ENCODE measurements at places on chromosomes 3 and 15.
A peak's percentile ranks its signal among the peaks of the same experiment; 100 is the strongest.

- DNase-seq = no peak
Measured at GRCh38 chr3:169984292-169984691, 17.7 kb downstream of the SEC62 start.

- DNase-seq = no peak
Measured at GRCh38 chr3:4597208-4597985, 104.2 kb downstream of the ITPR1 start.

DNA sequence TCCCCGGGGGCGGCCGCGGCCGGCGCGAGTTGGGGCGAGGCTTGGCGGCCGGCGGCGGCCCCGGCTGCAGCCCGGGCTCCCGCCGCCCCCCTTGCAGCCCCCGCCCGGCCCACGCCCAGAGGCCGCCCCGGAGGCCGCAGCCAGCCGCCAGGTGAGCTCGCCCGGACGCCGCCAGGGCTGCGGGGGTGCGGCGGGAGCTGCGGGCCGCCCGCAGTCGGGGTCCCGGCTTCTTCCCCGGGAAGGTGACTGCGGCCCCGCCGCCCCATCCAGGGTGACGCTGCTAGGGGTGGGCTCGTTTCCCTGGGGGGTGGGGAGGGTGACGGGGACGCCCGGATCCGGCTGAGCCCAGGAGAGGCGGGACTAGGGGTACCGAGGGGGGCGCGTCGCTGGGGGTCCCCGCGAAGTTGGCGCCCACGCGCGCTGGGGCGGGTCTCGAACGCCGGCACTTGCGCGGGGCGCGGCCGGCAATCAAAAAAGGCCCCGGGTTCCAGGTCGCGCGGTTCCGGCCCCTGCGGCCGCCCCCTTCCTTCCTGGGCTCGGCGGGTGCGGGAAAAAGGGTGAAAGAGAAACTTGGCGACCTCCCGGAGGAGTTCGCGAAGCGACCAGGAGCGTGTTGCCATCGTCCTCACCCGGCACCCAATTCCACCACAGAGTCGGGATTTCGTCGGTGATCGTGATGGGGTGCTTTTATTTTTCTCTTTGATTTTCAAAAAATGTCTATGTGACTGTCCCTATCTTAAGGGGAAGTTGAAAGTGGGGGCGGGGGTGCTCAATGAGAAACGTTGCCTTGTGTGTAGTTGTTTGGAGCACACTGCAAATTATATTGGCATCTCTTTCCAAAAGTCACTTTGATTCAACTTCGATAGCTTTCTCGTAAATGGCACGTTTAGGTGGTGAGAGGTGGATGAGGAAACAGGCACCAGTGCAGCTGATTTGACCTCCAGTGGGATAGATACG, 619 bp downstream of the ATXN7 start:
- peak; percentile 58 for DNase-seq

- no peak for DNase-seq
Measured at GRCh38 chr15:73355612-73356265, 13.0 kb downstream of the HCN4 start.

- no peak for DNase-seq
Measured at GRCh38 chr3:16606398-16606797, 1.2 kb upstream of the DAZL start.

DNA sequence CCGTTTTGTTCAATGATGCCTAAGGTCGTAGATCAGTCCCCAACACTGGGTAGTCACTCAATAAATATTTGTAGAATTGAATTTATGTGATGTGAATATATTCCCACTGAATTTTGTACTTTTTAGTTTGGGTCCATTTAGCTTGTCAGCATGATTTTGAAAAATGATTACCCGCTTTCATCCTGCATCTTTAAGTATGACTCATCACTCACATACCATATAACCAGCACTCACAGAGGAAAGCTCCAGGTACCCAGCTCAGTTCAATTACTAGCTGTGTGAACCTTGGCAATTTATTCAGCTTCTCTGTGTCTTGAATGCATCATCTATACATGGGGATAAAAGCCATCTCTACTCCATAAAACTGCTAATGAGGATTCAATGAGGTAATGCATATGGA, 2.2 kb upstream of the MLF1 start:
- DNase-seq = no peak

DNA sequence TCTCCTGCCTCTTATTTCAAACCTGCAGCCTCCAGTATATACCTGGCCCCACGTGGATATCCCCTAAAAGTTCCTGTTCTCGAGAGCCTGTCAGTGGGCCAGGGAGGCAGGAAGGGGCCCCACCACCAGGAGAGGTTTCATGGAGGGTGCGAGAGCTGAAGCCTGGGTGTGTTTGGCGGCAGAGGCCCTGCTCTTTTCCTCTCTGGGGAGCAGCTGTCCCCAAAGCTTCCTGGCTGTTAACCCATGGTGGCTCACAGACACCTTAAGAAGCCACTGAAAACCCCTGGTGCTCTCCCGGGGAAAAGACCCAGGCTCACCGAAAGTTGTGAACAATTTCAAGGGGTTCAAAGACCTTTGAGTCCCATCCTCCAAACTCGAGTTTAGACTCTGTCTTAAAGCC, 1.1 kb downstream of the PRRT3 start:
- no peak for DNase-seq

DNA sequence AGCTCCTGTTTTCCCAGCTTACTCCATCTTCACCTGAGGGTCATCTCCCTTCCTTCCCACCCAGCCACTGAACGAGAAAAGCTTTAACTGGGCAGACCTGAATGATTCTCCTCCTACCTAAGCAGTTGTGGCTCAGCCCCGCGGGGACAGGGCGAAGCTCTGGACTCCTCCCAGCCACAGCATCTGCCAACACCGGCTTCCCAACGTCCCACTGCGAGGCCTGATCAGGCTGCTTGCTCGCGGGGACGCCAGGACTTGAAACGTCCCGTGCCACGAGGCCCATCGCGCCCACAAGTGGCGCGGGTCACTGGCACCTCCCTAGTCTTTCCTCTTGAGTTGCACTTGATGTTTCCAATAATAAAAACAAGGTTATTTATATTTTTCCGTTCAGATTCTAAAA, at the start of gene SPATA16:
SPATA16 (minus strand) TSS at position 250 of the 400 bp plus-strand sequence. CDS start 23,504 bp downstream, outside the sequence.
- DNase-seq = no peak

- DNase-seq = no peak
Measured at GRCh38 chr15:85318048-85318731, 62.2 kb upstream of the AKAP13 start.

- peak; percentile 38 for DNase-seq
Measured at GRCh38 chr15:70474471-70475406, 288.6 kb downstream of the UACA start.

DNA sequence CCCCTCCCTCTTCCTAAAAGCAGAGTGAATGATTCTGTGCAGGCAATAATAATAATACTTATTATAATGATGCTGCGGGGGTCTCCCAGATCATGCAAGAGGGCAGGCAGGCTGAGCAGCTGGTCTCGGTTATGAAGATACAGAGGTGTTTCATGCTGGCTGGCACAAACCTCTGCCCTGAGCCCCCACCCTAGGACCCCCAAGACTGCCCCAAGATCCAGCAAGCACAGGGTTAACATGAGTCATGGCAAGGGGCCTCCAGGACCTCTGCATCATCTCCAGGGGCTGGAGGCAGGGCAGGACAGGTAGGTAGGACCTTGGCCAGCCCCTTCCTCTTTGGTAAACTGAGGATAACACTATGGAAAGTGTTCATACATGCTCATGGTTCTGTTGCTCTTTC, 2.7 kb downstream of the MGLL start:
- DNase-seq = no peak

DNA sequence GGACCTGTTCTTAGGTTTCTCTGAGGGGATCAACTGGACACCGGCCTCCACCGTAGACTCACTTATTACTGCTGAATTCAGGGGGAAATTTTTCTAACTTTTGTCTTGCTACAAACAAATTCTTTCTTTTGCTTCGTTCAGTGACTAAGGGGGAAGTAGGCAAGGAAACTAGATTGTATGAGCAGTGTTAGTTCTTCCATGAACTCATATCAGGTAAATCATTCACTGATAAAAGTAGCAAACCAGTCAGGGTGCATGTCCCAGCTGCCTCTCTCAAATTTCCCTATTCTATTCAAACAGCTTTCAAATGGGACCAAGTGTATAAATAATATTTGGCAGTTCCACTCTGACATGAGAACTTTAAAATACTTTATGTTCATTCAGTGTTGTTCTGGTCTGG, 7.3 kb upstream of the CCDC13 start:
- no peak for DNase-seq

- DNase-seq = no peak
Measured at GRCh38 chr15:89993349-89993748, 7.8 kb upstream of the ZNF710 start.

GRCh38 chr15:91946581-91947292, 93.2 kb downstream of the SLCO3A1 start:
- DNase-seq = no peak

- DNase-seq = no peak
Measured at GRCh38 chr3:98906230-98906629, 4.7 kb upstream of the DCBLD2 start.

DNA sequence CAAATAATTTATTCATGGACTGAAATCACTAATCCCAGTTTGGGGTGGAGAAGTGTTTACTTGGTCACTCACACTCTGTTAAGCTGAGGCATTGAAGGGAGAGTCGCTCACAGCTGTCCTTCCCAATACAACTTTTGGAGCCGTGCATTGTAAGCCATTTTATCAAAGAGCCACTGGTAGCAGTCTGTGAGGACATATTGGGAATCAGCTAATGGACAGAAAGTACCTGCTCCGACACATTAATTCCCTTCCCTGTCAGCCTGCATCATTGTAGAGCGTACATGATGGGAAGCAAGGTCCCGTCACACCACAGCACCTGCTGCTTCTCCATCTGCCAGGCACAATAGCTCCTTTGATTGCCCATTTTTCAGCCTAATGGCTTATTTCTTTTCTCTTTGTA, 643.2 kb downstream of the SQOR start:
- DNase-seq = no peak

DNA sequence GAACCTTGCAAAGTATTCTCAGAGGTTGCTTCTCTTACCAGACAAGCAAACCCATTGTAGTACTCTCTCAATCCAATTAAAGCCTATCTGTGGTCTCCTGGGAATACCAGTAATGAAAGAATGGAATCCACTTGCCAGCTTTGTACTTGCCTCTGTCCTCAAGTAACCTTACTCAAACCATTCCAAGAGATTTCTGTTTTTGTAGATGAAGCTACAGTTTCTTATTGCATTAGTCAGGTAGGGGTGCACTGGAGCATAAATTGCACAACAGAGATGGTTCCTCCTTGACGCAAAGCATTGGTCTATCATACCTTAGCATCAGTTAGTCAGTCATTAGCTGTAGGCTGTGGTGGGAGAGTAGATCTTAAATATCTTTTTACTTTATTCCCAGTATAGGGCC, 52.9 kb downstream of the BTLA start:
- no peak for DNase-seq

GRCh38 chr3:11438646-11439045, 166.4 kb downstream of the ATG7 start:
- DNase-seq = no peak
